ENCODE measurements at places on chromosomes 16 and 17. TPM values are rescaled to one million over a fixed set of nuclear protein-coding genes. Genes with fewer than 3 reads are reported as not detected.

- no peak for DNase-seq
Measured at GRCh38 chr17:12472252-12473173, 193.2 kb upstream of the MYOCD start.

The C1QTNF1 gene
- not detected for total RNA-seq

GRCh38 chr16:68644715-68645493 is at the start of gene CDH3:
Gene CDH3, plus strand, starts transcription at chr16:68645310. Its CDS starts 70 bp downstream, at chr16:68645380.
- no peak for DNase-seq

DNA sequence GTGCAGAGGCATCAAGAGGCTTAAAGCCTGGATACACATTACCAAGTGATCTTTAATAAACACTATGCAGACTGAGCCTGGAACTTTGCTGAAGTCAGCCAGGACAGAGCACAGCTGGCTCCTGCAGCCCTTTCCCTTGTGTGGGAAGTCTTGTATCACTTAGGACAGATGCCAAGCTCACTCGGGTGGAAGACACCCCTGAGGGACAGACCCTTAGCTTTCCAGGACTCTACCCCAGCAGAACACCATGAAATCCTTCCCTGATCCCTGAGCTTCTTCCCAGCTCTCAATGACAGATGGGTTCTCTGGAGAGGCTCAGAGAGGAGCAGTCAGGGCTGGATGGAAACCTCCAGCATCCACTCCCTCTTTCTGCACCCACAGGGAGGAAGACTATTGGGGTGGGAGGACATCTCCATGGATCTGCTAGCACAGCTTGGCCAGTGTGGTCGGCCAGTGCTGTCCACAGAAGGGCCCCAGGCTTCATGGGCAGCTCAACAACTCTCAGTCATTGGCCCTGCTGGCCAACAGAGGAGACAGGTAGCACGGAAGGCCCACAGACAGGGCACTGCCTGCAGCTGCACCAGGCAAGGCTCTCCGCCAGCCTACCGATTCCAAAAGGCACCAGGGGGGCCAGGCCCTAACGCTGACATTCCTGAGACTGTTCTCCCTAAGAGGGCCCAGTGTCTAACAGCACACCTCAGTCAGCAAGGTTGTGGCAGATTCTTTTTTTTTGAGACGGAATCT is 15.9 kb downstream of the RAB5C start:
- no peak for DNase-seq

DNA sequence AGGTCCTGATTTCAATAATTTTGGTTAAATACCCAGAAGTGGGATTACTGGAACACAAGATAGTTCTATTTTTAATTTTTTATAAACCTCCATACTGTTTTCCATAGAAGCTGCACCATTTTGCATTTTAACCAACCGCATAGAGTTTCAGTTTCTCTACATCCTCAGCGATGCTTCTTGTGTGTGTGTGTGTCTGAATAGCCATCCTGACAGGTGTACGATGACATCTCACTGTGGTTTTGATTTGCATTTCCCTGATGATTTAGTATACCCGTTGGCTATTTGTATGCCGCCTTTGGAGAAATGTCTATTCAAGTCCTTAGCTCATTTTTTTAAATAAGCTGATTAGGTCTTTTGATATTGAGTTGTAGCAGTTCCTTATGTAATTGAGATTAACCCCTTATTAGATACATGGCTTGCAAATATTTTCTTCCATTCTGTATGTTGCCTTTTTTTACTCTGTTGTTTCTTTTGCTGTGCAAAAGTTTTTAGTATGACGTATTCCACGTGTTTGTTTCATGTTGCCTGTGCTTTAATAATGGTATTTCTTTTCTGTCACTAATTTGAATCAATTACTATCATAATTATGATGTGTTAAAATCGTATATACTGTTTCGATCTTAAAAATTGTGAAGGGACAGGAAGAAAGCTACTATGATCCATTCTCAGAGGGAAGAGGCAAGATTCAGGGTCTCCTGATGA is 227.2 kb upstream of the MON1B start:
- peak; percentile 89 for DNase-seq

The TBCD gene
- total RNA-seq = 145 TPM

DNA sequence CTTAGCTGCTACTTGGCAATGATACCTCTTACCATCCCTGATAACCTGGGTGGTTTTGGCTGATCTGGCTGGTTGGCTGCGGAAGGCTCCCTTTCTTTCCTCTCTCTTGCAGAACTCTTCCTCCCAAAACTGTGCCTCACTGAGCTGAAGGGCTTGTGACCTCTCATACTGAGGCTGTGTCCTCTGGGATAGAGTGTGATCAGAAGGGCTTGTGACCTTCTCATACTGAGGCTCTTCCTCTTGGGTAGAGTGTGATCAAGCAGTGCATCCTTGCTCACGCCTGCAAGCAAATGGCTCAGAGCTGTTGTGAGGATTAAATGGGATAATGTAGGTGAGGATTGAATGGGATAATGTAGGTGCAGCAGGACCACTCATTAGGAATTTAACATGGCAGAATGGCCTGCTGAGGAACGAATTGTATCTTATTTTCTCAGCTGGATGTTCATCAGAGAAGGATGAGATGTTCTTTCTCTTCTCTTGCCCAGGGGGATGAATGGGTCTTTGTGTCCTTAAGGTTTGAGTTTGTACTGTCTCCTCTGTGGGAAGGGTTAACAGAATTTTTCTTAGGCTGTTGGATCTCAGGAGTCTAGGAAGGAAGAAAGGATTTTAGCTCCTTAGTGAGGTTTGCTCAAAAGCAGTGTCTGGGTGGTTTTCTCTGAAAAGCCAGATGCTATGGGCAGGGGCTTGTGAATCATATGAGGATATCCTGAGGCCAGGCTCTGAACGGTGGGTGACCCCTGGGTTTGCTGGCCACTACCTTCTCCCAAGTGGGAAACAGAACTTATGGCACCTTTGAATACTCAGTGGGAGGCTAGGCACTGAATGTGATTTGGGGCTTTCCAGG is 130.0 kb upstream of the HS3ST2 start:
- no peak for DNase-seq

The FBF1 gene
- total RNA-seq = 47.9 TPM

The AIPL1 gene
- total RNA-seq = not detected

DNA sequence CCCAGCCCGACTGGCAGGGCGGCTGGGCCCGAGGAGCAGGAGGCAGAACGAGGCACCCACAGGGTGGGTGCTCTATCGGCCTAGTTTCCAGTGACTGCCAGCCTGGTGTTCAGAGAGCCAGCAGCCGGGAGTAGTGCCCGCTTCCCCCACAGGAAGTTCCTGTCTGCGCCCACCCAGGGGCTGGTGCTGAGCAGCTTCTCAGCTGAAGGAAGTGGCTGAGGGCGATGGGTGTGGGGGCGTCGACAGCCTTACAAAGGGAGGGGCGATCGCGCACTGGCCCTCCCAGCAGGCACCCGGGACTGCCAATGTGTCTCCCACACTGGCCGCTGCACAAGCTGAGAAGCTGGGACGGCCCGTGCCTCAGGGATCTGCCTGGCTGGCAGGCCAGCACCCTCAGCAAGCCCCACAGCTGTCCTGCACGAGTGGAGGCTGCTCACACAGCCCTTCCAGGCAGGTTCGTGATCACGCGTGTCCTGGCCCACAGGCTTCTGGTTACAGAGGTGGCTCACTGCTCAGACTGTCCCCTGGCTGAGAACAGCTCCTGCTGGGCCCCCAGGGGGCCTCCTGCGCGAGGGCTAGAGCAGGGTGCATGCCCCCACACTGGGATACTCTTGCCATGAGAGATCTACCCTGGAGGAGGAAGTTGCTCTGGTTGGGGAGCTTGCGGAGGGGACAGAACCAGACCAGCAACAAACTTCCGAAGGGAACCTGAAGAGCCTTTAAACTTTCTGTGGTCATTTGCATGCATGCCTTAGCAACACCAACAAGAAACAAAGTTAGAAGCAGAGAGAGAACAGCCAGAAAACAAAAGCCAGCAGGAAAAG is 2.5 kb downstream of the RNF166 start:
- DNase-seq = peak; percentile 73

The UMOD gene
- not detected for total RNA-seq

DNA sequence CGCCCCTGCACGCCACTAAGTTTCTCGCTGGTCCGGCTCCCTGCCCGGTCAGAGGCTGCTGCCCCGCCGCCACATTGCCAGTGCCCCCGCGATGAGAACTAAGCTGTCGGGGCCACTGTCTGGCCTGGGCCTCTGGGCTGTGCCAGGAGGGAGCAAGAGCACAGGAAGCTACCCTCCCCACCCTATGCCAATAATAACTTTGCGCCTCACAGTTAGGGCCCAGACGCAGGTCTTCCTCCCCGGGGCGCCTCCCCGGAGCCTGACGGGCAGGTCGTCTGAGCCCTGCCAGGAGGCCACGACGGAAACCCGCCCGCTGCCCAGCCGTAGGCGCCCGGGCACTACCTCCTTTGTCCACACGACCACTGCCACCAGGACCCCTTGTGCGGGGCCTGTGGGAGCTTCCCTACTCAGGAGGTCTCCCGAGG is 1.5 kb downstream of the ZFPM1 start:
- DNase-seq = peak; percentile 59

- no peak for DNase-seq
Measured at GRCh38 chr16:66043326-66043725, 323.2 kb upstream of the CDH5 start.

DNA sequence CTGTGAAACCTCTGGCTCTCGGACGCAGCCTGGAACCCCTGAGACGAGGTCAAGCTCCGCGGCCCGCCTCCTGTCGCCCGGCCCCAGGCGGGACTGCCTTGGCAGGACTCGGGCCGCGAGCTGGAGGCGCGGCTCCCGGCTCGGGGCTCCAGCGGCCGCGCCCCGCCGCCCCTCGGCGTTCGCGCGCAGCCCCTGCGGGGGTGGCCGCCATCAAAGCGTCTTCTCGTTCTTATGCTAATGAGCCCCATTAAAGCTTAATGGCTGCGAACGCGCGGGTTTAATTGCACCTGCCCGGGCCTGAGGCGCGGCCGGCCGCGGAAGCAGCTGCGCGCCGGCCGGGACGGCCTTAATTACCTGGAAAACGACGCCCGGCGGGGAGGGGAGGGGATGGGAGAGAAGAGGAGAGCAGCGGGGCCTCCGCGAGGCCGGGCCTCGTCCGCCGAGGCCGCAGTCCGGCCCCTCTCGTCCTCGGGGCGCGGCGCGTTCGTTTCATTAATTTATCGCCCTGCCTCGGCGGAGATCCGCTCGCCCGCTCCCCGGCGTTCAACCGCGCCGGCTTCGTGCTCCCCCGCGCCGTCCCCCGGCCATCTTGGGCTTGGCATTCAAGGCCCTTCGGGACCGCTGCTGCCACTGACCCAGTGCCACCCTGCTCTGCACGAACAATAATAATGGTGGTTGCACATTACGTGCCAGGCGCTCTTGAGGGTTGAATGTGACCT is 19.2 kb downstream of the RAI1 start:
- DNase-seq = no peak

The CTF1 gene
- total RNA-seq = 0.68 TPM

The AMFR gene
- 101 TPM for total RNA-seq

DNA sequence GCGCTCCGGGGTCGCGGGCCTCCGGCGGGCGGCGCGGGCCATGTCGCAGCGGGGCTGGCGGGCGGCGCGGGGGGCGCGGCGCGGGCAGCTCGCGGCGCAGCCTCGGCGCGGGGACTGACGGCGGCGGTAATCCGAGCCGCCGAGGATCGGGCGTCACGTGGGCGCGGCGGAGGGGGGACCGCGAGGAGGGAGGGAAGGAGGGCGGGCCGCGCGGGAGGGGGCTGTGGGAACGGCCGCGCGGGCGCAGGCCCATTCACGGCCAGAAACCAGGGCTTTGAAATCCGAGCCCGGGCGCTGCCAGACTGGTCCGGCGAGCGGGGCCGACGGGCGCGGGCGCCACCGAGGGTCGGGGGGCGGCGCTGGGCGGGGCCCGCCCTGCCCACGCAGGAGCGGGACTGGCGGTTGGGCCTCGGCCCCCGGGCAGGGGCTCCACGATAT is at the start of gene MTSS2:
TSS of gene MTSS2 (minus strand) at position 116 of the 438 bp plus-strand sequence. CDS start 262 bp downstream, outside the sequence.
- no peak for DNase-seq

DNA sequence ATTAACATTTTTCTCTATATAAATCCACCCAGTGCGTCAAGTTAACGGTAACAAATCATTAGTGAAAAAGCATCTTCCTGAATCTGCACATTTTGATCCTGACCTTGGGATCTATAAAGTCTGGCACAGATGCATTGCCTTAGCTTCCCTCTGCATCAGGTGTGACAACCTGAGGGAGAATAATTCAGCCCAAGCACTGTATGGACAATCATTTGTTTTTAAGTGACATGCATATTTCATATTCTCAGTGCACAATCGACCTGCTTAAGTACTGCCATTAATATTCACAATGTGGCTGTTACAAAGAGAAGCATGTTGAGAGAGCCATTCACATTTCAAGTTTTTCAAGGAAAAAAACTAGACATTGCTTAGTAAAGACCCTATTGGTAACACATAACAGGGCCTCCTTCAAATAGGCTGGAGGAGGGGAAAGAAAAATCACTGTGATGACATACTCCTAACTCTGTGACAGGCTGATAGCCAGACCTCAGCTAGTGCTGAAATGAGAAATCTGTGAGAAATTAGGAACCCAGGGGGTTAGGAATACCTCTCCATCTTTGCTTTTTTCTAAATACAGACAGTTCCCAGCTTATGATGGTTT is 505.3 kb upstream of the CDH5 start:
- DNase-seq = no peak

The SYCE1L gene
- total RNA-seq = 9.3 TPM

DNA sequence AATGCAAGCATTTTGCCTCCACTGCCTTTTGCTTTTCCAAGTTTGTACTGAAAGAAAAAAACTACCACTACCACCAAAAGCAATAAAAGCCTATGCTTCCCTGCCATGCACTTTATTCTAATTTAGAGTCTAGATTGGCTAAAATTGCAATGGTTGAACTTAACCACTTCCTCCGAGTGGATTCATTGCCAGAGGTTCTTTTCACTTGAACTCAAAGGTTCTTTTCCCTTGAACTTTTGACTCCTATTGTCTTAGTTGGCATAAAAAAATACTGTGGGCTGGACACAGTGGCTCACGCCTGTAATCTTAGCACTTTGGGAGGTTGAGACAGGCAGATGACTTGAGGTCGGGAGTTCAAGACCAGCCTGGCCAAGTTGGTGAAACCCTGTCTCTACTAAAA is 319.8 kb upstream of the GOT2 start:
- no peak for DNase-seq

The GEMIN4 gene
- 56.1 TPM for total RNA-seq

DNA sequence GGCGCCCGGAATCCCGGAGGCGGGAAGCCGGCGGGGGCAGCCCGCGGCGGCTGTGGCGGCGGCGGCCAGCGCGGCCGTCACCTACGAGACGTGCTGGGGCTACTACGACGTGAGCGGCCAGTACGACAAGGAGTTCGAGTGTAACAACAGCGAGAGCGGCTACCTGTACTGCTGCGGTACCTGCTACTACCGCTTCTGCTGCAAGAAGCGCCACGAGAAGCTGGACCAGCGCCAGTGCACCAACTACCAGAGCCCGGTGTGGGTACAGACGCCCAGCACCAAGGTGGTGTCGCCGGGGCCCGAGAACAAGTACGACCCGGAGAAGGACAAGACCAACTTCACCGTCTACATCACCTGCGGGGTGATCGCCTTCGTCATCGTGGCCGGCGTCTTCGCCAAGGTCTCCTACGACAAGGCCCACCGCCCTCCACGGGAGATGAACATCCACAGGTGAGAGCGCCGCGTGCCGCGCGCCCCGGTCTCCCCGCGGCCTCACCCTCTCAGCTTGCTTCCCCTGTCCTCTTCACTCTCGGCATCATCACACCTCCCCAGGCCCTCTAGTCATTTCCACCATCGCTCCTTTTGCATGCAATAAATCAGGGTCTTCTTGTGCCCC is 706 bp downstream of the SHISA6 start:
- no peak for DNase-seq

The CCDC144A gene
- 0.36 TPM for total RNA-seq
